NCI-H2107 (cell line): ENCODE measurements at places on chromosomes 7 and 10.

DNA sequence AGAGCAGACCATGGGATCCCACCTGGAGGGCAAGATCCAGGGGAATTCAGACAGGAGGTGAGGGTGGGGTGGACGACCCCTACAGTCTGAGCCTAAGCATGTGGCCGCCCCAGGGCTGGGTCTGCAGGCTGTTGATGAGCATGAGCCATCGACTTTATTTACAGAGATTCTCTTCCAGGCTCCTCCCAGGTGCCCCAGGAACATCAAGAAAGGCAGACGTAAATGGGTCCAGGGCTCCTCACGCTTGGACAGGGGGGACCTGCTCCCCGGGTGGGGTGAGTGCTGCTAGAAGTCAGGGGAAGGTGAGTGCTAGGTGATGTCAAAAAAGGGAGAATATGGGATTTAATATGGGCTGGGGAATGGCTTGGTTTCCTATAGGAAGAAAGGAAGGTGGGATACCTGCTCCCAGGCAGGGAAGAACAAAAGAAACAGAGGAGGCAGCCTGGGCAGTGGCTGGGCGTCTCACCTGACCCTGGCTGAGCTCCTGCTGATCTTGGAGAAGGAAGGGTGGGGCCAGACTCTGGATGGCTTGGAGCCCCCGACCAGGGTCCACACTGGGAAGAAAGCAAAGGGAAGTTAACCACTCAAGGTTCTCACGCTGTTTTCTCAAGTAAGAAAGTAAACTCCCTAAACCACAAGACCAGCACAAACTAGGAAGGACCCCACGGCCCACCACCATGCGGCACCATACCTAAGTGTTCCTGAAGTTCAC lies 162.1 kb upstream of the SHH start:
- no peak for DNase-seq

DNA sequence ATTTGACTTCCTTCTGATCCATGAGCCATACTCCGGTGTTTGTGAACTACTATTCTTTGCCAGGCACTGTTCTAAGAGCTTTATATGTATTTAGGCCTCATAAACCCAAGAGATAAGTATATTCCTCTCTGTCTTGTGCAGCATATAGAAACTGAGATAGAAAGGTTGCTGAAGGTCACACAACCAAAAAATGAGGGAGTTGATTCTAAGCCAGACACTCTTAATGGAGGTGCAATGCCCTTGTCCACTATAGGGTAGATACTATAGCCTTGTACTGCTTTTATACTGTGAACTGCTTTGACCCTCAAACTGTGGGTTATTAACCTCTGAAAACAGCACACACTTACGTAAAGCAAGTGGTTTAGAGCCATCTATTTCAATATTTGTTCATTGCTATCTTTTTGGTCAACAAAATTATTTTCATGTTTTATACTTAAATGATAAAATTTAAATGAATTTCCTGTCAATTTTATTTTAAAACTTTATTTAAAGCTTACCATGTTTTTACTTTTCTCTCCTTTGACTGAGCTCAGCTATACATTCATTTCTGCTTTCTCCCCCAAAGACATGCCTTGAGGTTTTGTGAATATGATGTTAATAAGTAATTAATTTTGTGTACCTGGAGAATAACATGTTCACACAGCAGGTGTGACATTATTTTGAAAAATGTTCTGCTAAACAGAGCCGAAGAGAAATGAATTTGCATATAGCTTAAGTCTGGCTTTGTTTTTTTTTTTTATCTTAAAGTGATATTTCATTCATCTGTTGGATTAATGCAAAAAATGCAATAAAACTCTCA lies 687.3 kb downstream of the DNAJB9 start:
- no peak for DNase-seq

DNA sequence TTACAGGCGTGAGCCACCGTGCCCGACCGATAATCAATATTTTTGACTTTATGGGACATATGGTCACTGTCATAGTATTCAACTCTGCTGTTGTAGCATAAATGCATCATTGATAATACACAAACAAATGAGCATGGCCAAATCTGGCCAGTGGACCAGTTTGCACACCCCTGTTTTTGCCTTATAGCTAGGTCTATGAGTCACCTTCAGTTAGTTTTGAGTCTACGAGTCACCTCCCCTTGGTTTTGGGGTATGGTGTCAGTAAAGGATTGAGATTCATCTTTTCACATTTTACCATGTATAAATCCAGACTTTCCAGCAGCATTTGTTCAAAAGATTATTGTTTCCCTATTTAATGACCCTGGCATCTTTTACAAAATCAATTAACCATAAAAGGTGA lies 362.5 kb upstream of the NRP1 start:
- DNase-seq: no peak

DNA sequence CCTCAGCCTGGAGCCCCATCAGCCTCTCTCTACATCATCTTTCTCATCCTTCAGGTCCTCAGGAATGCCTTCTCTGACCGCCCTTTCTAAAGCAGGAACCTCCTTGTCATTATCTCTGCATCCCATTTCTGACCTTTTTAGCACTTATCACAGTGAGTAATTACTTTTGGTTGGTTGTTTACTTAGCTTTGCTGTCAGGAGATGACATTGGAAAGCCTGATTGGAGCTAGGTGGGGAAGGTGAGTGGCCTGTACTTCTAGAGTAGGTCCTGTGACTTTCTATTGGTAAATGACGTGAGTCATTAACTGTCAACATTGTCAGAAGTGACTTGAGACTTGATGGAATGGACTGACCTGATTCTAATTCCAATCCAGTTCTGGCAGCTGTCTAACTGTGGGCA lies 9.3 kb upstream of the SLC25A13 start:
- no peak for DNase-seq

DNA sequence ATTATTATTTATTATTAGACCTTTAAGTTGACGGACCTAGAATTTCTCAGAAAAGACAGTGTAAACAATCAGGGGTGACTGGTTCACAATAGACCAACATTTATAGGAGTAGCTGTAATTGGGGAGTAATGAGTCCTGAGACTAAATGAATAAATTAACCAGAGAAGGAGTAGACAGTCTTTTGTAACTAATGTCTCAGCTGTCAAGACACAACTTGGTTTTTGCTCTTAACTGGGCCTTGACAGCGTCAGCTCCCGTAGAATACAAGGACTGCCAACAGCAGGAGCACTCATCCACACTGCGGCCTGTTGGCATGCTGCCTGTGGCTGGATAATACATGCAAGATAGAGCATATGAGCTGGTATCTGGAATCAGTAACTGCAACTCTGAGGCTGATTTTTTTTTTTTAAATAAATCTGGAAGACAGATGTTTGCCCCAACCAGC lies 123.9 kb downstream of the CACNA2D1 start:
- DNase-seq: peak; percentile 46

DNA sequence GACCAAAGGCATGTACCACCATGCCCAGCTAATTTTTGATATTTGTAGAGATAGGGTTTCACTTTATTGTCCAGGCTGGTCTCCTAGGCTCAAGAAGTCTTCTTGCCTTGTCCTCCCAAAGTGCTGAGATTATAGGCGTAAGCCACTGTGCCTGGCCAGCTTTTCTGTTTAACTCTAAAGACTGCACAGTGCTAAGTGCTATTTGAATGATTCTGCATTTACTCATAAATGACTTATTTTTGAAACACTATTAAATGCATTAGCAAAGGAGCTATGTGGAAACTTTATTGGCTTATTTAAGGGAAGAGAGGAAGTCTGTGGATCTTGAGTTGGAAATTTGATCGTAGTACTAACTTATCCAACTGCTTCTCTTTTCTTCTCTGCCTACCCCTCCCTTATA lies 89.1 kb downstream of the NT5C2 start:
- no peak for DNase-seq

DNA sequence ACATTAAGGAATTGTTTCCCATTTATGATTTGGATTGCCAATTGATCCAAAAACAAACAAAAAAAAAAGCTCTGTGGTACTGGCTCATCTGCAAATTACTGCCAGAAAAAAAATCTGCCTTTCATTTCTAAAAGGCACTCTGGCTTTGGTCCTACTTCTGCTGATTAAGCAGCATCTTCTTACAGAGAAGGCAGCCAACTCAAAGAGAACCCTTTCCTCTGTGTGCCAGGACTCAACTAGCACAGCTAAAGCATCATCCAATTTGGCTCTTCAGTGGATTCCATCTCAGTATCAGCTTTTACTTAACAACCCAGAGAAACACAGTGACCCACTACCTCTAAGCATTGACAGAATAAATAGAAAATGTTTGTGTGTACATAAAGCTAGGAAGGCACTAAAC lies 80.6 kb downstream of the GSAP start:
- DNase-seq: no peak

GRCh38 chr10:12418000-12418399 lies 68.7 kb downstream of the CAMK1D start:
- DNase-seq: no peak

DNA sequence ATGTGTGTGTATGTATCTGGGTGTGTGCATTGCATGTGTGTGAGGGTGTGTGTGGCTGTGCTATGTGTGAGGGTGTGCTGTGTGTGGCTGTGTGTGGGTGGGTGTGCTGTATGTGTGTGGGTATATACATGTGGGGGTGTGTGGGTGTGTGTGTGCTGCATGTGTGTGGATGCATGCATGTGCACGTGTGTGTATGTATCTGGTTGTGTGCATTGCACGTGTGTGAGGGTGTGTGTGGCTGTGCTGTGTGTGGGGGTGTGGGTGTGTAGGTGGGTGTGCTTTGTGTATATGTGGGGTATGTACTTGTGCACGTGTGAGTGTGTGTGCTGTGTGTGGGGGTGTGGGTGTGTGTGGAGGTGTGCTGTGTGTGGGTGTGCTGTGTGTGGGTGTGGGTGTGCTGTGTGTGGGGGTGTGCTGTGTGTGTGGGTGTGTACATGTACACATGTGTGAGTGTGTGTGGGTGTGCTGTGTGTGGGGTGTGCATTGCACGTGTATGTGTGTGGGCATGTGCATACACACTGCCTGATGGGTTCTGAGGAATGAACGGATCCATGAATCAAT lies 579.8 kb downstream of the PTPRN2 start:
- no peak for DNase-seq

GRCh38 chr7:98483964-98484545 lies 83.2 kb upstream of the BAIAP2L1 start:
- DNase-seq: no peak

GRCh38 chr10:125209591-125210355 lies 49.4 kb upstream of the CTBP2 start:
- no peak for DNase-seq

DNA sequence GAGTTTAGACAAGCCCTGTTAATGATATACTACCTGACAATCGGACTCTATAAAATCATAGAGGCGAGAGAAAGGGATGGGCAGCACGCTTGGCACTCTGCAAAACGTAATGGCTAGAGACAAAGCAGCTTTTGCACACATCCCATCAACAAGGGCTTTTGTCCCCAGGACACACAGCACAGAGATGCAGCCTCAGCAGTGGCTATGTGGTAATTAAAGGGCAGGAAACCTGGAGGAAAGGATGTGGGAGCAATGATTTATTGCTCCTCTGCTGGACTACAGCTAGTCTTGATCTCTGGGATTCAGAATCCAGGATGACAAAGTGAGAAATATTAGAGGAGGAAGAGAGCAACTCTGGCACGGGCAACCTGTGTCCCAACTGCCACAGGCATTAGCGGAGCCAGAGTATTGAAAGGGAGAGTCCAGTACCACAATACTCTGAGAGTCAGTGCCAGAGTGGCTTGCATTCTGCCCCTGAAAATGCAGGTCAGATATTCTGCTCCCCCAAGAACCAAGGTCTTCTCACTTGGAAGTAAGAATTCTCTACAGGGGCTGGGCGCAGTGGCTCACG lies 96.5 kb downstream of the ARMH3 start:
- DNase-seq: no peak

DNA sequence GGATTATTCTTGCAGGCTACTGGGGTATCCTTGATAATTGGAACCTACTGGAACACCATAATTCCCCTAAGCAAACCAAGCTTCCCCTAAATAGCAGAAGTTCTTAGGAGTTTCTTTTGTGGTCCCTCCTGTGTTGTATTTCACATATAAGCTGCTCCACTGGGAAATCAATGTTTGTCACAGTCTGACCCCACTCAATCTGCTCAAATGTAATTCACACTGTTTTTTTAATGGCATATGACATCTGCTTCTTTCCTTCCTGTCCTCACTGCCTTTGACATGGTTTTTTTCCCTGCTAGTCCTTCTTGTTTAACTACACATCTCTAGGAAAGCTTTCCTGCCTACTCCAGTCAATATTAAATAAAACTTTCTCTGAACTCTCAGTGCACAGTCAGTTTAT lies 1.8 kb upstream of the PTPRZ1 start:
- DNase-seq: no peak

- no peak for DNase-seq
These were observed 86.0 kb upstream of the NOBOX start for GRCh38 chr7:144489504-144489903.

GRCh38 chr10:4617589-4617988 lies 208.4 kb upstream of the AKR1E2 start:
- no peak for DNase-seq

GRCh38 chr10:101287997-101288635 lies 58.9 kb upstream of the LBX1 start:
- DNase-seq: no peak
